Cortex of kidney (tissue), 1 donor: ENCODE measurements at places on chromosomes 5 and 9.

DNA sequence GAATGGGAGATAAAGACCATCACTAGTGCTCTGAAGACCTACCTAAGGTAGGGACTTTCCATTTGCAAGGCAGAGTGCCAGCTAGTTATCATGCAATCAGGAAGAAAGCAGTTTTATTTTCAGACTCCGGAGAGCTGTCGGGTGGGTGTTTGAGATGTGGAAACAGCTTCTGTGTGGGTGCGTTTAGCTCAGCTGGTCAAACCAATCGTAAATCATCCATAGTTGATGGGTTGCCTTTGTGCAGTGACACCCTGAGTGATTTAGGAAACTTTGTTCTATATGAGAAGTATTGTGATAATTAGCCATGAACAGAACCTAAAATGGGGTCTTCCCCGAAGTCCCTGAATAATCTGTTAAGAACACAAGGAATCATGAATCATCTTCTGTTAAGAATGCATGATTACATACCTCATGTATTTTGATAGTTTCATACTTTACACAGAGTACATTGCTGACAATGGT, 284.3 kb downstream of the ARHGAP26 start:
- DNase-seq: no peak

DNA sequence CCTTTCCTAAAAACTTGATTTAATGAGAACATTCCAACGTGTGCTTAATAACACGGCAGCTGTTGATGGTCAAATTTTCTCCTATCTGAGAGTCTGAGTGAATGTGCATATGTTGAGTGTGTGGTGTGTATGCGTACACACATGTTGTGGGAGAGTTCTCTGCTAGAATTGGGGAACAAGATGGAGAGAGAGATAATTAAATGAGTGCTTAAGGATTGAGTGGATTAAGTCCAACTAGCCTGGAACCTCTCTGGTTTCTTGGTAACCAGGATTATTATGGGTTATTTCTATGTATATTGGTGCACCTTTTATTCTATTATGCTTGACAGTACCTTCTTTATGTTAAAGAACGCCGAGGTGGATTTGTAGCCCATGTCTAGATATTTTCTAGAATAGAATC, 36.4 kb upstream of the TNFAIP8 start:
- DNase-seq: no peak

DNA sequence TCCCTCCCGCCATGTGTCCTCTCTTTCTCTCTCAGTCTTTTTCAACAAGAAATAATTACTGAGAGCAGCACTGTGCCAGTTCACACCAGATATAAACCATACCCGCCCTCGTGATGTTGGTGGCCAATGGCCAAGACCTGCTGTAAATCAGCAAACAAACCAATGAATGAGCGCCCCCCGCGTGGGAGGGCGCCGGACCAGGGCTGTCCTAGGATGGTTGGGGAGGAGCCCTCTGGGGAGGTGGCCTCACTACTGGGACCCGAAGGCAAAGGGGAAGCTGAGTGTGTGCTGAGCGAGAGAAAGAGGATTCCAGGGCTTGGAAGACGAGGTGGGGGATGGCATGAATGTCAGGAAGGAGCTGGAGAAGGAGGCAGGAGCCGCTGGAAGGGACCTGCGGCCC, 51.2 kb upstream of the BARHL1 start:
- no peak for DNase-seq

- no peak for DNase-seq
Observed at GRCh38 chr9:136334541-136334940, 7.2 kb downstream of the GPSM1 start.

GRCh38 chr5:156096259-156096658, 230.7 kb upstream of the SGCD start:
- no peak for DNase-seq

DNA sequence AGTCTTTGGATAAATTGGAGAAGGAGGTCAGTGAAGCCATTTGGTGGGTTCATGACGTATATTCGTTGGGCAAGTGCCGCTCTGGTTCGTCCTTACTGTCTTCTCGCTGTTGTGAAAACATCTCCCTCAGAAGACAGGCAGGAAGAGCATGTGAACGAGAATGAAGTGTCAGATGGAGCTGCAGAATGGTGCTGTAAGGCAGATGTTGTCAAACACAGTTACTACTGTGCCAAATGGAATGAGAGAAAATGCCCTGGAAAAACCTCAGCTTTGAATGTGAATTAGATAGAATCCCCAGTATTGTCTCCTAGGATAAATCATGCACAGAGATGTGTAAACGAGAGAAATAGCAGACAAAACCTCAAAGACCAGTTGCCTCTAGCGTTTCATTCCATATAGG, 121.5 kb downstream of the CAMK4 start:
- no peak for DNase-seq

- no peak for DNase-seq
Observed at GRCh38 chr9:113431191-113431590, 20.6 kb downstream of the C9orf43 start.

DNA sequence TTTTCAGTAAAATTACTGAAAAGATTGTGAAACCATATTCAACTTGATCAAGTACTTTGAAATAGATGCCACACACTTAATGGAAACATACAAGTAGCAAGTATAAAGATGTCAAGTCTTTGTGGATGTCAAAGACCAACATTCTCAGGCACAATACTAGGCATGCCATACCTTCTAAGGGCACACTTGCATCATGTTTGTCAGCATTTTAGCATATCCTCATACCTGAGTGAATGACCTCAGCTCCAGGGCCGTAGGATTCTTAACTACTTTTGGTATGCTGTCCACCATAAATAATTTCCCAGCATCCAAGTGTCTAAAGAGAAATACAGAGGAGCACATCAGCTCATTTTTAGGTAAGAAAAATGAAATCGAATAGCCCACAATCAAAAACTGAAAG, 86.4 kb downstream of the FREM1 start:
- DNase-seq: no peak

GRCh38 chr5:83433891-83434290, 37.7 kb upstream of the VCAN start:
- no peak for DNase-seq

GRCh38 chr5:16656561-16657191, 39.9 kb upstream of the RETREG1 start:
- no peak for DNase-seq

DNA sequence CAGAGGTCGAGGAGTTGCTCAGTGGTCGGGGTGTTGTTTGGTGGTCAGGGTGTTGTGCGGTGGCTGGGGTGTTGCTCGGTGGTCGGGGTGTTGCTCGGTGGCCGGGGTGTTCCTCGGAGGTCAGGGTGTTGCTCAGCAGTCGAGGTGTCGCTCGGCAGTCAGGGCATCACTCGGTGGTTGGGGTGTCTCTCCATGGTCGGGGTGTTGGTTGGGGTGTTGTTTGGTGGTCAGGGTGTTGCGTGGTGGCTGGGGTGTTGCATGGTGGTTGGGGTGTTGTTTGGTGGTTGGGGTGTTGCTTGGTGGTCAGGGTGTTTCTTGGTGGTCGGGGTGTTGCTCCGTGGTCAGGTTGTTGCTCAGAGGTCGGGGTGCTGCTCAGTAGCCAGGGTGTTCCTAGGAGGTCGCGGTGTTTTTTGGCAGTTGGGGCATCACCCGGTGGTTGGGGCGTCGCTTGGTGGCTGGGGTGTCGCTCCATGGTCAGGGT, 11.0 kb upstream of the GPSM1 start:
- DNase-seq: no peak

GRCh38 chr9:8484597-8485191, 685.1 kb upstream of the DMAC1 start:
- no peak for DNase-seq

GRCh38 chr5:66713998-66714397, 117.8 kb downstream of the MAST4 start:
- no peak for DNase-seq

DNA sequence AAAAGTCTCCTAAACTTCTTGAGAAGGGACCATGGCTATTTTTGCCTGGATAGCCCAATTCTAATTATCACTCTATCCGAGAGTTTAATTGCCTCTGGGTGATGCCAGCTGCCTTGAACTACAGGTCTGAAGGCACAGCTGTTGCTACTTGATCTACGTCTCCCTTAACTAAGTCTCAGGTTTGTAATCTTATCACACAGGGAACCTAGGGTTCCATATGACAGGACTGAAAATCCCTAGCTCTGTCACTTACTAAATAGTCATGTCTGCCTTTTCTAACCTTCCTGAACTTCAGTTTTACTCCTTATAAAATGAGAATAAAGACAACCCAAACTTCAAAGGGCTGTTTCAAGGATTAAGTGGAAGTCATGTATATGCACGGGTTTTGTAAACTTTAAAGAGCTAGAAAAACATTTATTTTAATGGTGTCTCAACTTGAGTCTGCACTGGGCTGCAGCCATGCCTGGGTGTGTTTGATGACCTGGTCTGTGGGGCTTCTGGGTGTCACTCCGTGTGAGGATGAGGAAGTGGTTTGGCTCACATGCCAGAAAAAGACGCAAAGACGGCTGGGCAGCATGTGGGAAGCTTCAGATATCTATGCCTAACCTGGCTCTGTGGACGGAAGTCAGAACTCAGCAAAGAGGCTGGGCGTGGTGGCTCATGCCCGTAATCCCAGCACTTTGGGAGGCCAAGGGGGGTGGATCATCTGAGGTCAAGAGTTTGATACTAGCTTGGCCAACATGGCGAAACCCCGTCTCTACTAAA, 129.3 kb upstream of the SLC44A1 start:
- no peak for DNase-seq

- no peak for DNase-seq
Observed at GRCh38 chr9:3521966-3522365, 3.8 kb downstream of the RFX3 start.

- DNase-seq: no peak
Observed at GRCh38 chr5:139946440-139946839, 96.7 kb downstream of the NRG2 start.

DNA sequence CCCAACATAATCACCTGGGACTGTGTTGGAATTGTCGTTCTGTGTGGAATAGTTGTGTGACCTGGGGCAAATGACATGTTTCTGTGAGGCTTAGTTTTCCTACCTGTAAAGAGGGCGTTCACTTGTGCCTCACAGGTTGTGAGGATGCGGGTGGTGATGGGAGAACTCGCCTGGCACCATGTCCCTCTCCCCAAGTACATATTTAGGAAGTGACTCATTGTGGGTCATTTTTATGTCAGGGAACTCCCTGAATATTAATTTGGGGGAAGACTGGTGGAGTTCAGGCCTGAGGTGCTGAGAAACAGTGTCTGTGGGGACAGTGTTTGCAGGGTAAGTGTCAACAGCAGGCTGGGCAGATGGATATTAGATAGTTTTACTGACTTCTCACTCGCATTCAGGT, 144.7 kb downstream of the KDM4C start:
- DNase-seq: no peak

GRCh38 chr9:133910855-133911514, 81.1 kb downstream of the VAV2 start:
- no peak for DNase-seq

DNA sequence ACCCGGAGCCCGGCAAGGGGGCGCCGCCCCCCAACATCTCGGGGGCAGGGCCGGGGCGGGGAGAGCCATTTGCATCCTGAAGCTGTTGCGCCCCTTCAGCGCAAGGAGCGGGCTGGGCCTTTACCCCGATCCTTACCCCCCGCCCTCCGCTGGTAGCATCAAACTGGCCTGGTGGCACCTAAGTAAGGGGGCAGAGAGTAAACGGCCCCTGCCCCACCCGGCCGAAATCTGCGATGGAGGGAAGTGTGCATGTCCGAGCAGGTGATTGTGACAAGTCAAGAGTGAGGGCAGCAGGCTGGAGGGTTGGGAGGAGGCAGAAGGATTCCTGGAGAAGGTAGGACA, 101.2 kb downstream of the ESM1 start:
- no peak for DNase-seq

- no peak for DNase-seq
Observed at GRCh38 chr5:175836737-175837136, 34.6 kb upstream of the CPLX2 start.

DNA sequence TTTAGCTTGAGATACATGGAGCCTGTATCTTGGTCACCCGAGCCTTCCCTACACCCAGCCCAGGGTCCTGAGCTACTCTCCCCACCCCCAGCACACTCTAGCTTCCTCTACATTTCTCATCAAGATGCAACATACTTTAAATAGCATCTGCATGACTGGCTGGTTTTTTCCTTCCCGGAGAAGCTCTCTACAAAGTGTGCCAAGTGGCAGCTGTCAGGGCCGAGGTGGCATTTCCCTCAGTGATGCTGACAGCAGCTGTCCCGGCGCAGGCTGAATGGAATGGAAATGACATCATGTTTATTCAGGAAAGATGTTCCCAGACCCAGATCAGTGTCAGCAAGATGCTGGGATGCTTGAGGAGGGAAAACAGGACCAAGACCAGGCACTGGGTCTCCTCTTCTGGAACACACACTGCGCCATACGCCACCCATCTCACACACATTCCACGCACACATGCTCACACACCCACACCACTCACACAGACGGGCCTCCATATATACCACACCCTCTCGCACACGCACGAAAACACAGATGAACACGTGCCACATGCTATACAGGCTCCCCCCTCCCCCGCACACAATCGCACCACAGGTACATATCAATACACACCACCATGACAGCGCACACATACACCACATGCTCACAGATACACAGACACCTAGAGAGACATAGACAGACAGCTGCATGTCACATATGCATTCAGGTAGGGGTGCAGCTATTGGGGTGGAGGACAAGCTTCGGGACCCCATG, 67.8 kb downstream of the LHX2 start:
- no peak for DNase-seq

- no peak for DNase-seq
Observed at GRCh38 chr5:157390133-157390532, 69.9 kb upstream of the NIPAL4 start.

DNA sequence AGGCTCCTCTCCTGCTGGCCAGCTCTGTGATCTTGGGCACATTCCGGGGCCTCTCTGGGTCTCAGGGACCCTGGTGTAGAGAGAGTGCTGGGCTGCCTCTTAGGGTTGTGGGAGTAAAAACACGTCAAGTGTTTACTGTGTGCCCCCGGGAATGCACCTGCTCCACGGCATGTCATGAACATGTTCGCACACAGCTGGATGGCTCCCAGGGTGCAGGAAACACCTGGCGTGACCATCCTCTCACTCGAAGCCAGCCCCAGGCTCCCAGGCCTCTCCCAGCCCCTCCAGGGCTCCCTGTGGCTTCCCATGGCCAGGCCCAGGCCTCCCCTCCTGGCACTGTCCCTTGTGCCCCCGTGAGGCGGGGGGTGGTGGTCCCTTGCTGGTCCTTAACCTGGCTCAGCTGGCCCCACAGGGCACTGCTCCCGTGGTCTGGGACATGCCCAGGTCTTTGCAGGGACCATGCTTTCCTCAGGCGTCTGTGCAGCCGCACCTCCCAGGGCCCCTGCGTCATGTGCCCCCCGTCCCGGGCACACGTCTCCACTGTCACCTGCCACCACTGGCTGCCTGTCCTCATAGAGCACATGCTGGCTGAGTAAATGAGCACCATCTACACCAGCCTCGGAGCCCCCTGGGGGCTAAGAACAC, 44.9 kb downstream of the SLC6A3 start:
- DNase-seq: no peak
